ENCODE measurements at places on chromosomes 12 and 14.
A peak's percentile ranks its signal among the peaks of the same experiment; 100 is the strongest.

DNA sequence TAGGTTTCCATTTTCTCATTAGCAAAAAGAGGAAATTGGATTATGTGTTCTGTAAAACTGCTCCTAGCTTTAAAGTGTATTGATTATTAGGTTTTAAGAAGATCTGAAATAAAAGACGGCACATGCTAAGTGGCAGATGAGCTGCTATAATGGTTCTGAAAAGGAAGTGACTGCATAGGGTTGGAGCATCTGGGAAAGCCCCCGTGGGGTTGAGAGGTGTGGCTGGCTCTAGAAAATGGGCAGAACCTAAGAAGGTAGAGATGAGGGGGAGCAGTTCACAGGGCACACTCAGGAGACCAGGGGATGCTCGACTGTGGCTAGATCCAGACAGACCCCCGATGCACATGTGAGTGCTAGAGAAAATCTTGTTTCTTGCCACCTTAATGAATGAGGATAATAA lies 1.9 kb downstream of the IFNG-AS1 start:
- DNase-seq: no peak

GRCh38 chr14:86057018-86057667 lies 527.2 kb downstream of the FLRT2 start:
- peak; percentile 35 for DNase-seq

DNA sequence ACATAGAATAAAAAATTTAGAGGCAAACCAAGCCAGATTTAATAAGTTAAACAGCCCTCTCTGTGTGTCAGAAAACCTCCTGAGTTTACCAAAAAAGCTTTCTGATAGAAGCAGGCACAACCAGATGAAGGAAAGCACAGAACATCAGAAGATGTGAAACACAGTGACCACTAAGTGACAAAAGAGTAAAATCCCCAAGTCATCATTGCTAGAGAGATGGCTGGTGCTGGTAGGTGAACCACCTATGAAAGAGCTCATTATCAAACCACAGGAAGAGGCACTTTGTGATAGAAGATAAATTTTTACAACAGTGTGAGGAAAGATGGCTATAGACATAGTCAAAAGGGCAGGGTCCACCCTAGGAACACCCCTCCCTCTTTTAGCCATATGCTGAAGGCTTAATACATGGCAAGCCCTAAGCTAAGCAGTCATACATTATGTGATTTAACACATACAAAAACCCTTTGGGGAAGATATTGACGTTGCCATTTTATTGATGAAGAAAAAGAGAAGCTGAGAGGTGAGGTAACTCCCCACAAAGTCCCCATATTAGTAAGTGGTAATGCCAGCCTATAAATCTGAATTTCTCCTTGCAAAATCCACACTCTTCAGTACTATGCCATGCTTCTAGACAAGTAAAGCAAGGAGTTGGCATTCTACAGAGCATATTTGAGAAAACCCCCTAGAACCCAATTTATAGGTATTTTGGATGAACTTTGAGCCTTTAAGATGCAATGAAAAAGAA lies 449.9 kb downstream of the LRIG3 start:
- DNase-seq: no peak

DNA sequence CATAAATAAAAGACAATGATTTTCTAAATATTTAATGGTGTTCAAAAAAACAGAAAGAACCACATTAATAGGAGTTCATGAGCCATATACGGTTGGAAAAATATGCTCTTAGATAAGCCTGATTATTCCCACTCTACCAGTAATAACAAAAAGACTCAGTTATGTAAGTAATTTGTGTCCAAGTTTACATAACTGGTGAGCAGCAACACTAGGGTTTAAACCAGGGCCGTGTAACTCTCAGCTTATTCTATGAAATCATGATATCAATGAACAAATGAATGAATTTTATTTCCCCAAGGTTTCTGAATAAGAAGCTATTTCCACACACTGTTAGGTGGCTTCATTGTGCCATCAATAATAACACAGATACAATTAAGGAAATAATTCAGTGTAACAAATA lies 98.3 kb downstream of the GARIN6 start:
- no peak for DNase-seq

DNA sequence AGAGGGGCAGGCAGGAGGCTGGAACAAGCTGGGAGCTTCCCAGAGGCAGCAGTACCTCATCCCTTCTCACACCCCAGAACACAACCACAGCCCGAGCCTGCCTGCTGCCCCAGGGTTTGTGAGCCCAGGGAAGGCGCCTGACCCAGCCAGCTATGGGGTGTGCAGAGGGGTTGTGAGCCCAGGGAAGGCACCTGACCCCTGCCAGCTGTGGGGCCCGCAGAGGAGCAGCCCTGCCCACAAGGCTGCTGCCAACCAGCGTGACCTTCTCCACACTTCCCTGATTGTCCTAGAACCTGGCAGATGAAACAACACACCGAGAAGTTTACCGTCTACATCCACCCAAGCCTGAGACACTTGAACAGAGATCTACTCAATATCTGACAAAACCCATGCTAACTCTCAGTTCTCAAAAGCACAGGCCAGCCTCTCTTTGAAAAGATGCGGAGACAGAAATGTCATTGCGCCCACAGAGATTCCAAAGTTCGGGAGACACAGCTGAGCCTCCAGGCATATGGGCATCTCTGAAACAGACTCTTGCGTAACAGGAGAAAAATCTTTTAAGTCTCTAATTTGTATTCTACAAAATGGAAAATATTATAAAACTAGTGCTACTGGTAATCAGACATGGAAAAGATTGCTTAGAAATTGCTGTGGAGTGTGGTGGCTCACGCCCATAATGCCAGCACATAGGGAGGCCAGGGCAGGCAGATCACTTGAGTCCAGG lies 47.3 kb downstream of the SFSWAP start:
- DNase-seq: no peak

DNA sequence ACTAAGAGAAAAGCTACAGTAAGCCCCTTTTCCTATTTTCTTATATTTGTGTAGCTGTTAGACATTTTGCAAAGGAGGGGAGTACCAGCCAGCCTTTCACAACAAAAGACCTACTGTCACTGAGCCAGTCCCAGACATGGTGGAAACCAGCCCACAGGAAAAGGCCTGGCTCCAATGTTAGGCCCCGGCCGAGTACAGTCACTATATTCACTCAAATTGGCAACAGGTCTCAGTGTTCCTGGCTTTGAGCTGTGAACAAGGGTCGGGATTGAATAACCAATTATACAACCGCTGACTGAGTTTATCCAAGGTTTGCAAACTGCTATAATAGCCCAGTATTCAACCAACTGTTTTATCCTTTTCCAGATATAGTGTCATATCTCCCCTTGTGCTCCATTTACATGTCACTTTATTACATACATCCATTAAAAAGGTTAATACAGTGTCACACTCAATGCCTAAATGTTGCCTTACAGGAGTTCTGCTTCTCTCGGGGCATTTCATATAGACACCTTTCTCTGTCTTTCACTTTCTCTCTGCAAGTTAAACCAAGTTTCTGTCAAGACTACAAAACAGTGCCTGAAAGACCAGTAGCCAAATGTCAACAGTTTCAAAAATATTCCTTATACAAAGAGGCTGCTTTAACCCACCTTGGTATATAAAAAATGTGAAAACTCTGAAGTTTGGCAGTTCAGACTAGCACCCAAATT lies 178.1 kb downstream of the SOX5 start:
- peak; percentile 28 for DNase-seq

DNA sequence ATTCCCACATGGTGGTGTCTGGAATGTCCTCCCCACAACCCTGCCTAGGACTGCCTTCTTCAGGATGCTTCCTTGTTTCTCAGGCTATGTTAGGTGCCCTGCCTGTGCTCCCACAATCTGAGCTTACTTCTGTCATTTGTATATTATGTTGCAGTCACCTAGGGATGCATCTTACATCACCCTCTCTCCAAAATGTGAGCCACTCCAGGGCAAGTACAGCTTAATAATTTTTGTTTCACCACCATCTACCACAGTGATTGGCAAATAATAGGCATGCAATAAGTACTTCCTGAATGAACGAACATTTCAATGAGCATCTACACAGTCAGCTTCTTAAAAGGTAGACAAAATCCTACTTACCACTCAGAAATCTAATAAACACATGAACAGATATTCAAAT lies 37.6 kb downstream of the ZFYVE26 start:
- no peak for DNase-seq

- no peak for DNase-seq
Observed at GRCh38 chr12:23049180-23049579, 424.2 kb downstream of the ETNK1 start.

- peak; percentile 72 for DNase-seq
Observed at GRCh38 chr14:55512421-55512820, 67.6 kb upstream of the KTN1 start.

DNA sequence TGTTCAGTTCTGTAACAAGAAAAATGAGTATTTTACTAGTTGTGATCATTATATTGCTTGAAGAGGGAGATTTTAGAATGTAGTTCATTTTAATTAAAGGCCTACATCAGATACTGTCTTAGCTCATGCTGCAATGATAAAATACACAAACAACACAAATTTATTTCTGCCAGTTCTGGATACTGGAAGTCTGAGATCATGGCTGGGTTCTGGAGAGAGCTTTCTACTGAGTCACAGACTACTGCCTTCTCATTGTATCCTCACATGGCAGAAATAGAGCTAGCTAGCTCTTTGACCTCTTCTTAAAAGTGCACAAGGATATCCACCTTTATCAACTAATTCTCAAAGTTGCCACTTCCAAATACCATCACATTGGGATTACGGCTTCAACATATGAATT lies 53.8 kb downstream of the MIS18BP1 start:
- peak; percentile 46 for DNase-seq

DNA sequence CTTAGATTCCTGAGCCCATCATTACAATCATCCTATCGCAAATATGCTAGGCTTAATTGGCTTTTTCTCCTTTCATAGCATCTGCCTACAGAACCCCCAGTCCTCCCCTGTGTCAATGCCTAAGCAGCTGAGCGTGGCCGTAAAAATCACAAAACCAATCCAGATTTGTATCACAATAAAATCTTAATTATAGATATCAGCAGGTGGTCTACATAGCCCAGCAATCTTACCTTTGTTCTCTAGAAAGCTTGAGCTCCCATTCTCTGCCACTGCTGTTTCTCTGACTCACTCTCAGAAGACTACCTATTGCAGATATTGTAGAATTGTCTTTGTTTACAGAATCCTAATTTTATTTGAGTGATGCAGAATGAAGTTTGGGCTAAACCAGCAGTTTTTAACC lies 37.9 kb upstream of the PPM1A start:
- DNase-seq: no peak

- peak; percentile 56 for DNase-seq
Observed at GRCh38 chr12:31507966-31508365, 83.0 kb downstream of the DENND5B start.

DNA sequence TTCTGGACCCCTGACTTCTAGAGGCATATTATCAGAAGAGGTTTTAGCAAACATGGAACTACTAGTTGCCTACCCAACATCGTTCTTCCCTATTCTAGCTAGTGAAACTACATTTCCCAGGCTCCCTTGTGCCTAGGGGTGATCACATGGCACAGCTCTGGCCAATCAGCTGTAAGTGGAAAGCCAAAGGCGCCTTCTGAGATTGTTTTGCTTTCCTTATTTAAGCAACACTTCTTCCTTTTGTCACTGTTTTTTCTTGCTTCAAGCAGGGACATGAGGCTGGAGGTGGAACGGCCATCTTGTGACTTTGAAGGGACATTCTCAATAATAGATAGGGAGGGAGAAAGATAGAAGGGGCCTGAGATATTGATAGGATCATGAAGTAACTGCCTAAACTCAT lies 136.7 kb downstream of the ZNF664 start:
- DNase-seq: peak; percentile 10

DNA sequence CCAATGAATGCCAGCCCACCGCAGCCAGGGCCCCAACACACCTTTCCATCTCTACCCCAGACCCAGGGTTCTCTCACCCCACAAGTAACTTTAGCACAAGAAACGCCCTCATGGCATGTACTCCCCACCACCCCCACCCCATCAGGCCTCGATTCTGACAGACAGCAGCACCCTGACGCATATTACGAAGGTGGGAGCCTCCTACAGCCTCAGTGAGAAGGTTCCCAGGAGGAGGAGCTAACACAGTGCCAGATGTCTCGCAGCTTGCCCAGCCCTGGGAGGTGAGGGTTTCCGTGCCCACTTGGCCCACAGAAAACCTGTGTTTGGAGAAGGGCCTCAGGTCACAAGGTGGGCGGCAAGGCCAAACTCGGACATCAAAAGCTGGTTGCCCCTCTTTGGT lies 32.4 kb downstream of the CCDC88C start:
- DNase-seq: no peak

DNA sequence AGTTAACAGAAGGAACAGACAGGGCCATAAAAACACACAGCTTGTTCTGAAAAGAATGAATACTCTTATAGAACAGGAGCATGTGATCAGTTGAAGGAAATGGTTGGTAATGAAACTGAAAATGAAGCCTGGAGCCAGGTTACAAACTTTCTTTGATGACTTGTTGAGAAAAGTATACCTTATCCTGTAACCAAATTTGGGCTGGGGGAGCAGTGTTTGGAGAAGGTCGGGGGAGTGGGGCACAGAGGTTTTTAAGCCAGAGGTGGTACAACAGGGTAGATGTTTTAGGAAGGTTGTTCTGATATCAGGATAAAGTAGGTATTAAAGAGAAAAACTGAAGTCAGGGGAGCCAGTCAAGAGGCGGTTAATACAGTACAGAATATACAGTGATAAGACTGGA lies 8.2 kb downstream of the GOLT1B start:
- DNase-seq: no peak

DNA sequence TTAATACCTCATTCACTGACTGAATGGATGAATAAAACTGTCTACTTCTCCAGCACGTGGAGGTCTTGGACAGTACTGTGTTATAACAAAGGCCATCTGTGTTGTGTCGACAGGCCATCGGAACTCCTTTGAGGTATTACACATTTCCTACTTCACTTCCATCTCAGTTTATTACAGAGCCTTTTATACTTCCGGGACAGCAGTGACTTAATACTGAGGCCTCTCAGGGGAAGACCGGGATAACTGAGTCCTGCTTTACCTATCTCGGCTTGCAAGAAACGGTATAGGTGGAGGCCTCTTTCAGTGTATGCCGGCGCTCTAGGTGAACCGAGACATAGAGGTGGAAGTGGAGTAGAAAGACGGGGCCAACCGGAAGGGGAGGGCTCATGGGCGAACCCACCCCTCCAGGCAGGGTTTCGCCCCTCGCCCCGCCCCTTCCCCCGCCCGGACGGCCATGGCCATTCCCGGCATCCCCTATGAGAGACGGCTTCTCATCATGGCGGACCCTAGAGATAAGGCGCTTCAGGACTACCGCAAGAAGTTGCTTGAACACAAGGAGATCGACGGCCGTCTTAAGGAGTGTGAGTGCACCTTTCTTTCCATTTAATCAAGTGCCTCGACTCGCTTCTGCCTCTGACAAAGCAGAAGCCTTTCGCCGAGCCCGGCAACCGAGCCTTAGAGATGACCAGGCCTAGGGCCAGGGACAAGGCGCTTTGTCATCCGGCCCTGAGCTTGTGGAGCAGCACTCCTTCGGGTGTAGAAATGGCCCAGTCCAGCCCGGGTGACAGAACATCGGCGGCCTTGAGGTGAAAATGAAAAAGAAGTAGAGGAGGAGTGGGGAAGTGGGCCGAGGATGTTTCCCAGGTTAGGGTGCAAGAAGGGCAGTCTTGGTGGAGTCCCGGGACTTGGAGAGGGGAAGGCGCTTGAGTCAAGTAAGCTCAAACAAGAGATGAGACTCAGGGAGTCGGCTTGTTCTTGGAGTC lies at the start of gene PSMC6:
PSMC6 (plus strand) TSS at position 477 of the 983 bp plus-strand sequence; CDS start at position 497, 20 bp downstream.
- peak; percentile 85 for DNase-seq

All from fibroblast of the aortic adventitia (primary cell).